Right ventricle myocardium superior (tissue), 1 donor: ENCODE measurements at places on chromosomes 7 and 10.

GRCh38 chr10:45580371-45581215, 92.0 kb downstream of the ZFAND4 start:
- no peak for DNase-seq

DNA sequence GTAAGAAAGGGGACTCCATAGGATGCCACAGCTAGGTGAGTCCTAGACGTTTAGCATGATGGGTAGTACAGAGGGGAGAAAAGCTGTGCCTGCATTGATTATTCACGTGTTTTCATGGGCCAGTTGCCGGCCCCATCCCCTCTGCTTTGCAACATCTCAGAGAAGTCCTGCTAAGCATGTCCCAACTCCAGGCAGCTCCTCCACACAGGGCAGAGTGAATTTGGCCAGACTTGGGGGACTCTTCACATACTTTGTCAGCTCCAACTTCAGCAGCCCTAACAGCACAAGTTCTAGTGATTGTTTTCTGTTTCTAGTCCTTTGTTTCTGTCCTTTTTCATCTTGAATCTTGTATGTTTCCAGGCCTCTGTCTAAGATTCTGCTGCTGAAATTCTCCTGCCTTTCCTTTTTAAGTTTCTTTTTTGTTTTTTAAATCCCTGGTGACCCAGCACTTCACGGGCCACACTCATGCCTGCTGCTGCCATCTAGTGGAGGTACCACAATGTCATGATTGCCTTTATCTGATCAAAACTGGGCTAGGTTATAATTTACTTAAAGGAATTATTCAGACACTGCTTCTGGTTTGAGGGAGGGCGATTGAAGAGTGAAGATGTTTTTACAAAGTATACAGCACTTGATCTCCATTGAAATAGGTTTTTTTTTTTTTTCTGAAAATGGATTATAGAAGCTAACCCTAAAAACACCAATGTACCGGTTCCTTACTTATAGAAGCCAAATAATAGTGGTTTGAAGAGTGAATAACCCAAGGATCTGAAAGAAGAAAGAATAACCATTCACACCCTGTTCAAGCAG, 276.9 kb downstream of the CSTF2T start:
- peak; percentile 50 for DNase-seq

GRCh38 chr7:151736403-151736909, 140.5 kb downstream of the PRKAG2 start:
- peak; percentile 78 for DNase-seq

DNA sequence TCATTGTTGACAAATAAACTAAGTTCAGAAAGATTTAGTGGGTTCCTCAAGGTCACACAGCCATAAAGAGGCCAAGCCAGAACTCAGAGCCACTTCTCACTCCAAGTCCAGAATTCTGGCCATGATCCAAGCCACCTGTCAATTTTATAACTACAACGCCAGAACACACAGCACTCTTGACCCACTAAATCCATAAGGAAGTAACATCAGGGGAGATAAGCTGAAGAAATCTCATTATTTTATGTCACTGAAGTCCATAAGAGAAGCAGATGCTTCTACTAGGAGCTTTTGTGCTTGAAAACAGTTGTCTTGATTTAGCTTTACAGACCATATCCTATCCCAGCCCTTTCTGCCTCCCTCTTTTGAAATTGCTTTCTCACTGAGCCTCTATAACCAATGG, 15.9 kb downstream of the ADAM12 start:
- no peak for DNase-seq
